Activated gamma-delta T cell treated with Interleukin-2 at 50 U/mL for 16 hours (primary cell): ENCODE measurements at places on chromosomes 5 and 9.

GRCh38 chr9:20197976-20198685 is 409.3 kb upstream of the SLC24A2 start:
- DNase-seq: no peak

DNA sequence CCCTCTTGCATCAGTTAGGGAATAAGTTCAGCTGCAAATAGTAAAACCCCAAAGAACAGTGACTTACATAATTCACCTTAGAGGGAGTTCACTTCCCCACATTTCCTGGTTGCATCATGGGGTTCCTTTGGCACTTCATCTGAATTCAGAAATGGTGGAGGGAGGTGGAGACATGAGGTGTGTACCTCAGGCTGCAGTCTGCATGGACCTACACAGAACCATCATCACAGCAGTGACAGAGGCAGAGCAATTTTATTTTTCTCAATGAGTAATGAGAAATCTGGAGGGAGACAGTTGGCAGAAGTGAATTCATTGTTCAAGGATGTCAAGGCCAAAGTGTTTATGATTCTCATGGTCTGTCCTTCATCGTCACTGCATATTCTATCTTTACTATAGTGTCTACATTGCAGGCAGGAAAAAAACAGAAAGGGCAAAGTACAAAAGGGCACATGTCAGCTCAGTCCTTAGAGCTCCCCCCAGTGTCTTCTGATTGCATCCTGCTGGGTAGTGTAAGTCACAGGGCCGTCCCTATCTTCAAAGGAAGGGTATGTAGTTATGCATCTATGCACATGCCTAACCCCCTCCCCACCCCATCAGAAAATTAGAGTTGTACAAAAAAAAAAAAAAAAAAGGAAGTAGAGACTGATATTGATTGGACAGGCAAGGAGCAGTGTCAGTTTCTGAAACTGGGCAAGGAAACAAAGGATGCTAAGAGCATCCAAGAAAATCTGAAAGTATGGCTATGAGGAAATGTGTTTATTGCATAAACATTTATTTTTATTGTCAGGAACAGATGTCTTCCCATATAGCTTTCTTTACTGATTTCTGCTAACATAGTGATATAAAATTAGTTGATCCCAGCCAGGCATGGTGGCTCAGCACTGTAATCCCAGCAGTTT is 132.7 kb upstream of the APC start:
- no peak for DNase-seq

DNA sequence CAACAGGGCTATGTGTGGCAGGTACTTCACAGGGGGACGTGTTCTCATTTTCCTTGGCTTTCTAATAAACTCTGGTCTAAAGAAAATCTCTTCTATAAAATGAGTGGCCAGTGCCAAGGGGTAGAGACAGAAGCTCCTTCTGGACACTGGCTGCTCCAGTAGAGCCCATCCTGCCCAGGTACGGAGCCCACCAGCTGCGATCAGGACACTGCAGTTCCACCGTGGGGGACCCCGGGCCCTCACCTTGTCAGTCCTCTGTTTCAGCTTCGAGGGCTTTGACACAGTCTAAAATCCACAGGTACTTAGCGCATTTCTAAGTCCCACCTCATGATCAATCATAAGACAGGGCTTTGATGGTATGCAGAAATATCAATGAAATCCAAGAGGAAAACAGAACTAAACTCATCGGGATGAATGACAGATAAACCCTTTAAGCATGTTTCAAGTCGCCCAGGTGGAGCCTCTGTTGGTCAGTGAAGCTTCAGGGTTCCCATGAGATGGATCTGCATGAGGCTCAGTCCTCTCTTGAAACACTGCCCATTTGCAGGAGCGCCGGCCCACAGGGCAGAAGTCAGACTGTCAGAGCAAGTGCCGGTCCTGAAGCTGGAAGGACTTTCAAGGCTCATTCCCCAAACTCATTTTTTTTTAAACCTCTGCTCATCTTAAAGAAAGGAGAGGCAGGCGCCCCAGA is 20.3 kb upstream of the TERT start:
- DNase-seq: no peak

- DNase-seq: no peak
These were observed 114.2 kb upstream of the ADAMTS16 start for GRCh38 chr5:5025774-5026408.

DNA sequence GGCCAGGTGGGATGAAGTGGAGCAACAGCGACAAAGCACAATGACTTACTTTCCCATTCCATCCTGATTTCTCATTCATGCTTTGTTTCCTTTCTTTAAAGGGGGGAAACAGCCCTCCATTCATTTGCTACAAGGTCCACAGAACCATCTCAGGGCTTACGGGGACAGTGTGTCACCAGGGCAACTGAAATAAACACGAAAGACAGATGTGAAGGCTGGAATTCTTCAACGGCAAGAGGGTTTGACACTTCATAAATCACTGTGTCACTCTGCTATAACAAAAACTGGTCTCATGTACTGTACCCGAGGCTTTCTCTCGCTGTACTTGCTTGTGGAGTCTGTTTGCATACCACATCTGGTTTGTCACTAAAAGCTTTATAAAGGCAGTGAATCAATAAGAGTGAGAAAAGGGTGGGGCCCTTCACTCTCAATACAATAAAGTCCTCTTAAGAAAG is 150.8 kb downstream of the EFNA5 start:
- no peak for DNase-seq

DNA sequence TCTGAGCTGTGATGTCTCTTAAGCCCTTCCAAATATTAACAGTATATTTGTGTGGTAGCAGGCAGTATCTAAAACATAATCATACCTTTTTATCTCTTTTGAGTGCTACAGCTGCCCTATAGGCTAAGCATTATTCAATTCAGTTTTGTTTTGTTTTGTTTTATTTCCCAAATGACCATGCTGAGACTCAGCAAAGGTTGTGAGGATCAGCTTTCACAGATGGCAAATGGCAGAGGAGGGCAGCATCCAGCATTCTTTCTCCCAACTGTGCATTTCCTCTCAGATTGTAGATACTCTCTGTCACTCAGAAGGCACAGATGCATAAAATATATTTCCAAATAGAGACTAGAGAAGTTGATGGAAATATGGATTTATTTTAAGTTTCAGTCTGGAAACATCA is 90.7 kb downstream of the DAPK1 start:
- no peak for DNase-seq

DNA sequence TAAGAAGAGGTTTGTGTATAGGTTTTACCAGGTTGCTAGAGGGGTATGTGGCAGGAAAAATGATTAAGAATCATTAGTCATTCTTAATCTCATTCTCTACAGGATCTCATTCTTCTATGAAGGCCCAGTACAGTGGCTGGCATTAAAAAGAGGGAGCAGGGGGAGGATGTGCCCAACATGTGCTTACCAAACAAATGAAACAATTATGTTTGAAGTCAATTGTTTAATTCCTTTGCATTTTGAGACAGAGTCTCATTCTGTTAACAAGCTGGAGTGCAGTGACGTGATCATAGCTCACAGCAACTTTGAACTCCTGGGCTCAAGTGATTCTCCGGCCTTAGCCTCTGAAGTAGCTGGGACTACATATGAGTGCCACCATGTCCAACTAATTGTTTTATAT is 23.0 kb downstream of the FNIP1 start:
- DNase-seq: no peak

GRCh38 chr9:28929433-28929832 is 1356.2 kb upstream of the C9orf72 start:
- DNase-seq: no peak

GRCh38 chr5:28104080-28104479 is 1065.7 kb upstream of the CDH9 start:
- no peak for DNase-seq

DNA sequence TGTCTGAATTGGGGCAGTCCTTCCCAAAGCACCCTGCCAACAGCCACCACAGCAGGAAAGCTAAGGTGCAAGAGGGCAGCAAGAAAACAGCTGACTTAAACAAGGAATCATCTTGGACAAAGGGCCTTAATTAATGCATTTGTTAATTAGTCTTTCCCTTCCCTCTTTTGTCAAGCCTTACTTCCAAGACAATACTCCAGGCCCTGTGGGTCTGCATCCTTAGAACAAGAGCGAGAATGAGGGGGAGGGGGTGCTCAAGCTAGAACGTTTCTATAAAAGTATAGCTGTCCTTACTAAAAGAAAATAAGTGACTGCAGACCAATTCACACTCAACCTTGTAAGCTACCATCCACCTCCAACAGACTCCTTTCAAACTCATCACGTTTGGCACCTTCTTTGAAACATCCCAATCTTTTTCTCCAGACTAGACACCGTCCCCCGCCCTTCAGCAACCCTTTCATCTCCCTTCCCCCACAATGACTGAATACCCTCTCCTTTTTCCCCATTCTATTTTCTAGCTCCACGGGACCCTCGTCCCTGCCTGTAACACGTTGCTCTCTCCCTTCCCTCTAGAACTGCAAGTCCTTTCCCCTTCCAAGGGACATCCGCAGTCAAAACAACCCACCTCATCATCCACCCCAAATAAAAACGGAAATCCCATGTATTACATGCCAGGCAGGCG is 85.7 kb upstream of the RNF38 start:
- DNase-seq: no peak

DNA sequence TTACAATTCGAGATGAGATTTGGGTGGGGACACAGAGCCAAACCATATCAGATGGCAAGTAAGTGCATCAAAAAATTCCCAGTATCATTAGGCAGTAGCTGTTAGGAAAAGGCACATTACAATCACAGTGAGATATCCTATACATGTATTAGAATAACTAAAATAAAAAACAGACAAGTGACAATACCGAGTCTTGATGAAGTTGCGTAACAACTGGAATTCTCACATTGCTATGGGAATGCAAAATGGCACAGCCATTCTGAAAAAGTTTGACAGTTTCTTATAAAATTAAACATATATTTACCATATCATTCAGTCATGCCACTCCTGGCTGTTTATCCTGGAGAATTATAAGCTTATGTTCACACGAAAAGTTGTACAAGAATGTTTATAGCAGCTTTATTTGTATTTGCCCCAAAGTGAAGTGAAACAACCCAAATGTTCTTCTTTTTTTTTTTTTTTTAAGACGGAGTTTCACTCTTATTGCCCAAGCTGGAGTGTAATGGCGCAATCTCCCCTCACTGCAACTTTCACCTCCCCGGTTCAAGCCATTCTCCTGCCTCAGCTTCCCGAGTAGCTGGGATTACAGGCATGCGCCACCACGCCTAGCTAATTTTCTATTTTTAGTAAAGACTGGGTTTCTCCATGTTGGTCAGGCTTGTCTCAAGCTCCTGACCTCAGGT is 93.1 kb upstream of the TLE1 start:
- no peak for DNase-seq

GRCh38 chr5:68268101-68268851 is 52.7 kb downstream of the PIK3R1 start:
- no peak for DNase-seq

GRCh38 chr5:33227247-33227646 is 213.5 kb upstream of the TARS1 start:
- no peak for DNase-seq

- no peak for DNase-seq
These were observed 162.1 kb downstream of the EPB41L4A start for GRCh38 chr5:112257005-112257404.

DNA sequence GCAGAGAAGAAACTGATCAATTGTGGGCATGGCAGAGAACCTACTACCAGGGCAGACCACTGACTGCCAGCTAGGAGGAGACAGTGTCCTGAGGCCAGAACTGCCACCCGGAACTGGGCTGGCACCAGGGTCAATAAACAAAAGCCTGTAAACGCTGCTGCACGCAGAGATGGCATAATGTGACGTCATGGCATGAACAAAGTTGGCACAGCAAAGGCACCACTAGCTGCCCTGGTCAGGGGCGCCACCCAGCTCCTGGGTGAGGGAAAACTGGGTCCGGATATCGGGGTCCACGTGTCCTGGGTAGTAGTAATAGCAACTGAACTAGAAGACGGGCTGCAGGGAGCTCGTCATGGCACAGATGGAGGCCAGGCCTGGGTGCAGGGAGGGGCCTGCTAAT is 32.1 kb downstream of the DYNC2I2 start:
- no peak for DNase-seq

GRCh38 chr9:5688109-5688508 is 59.2 kb downstream of the RIC1 start:
- no peak for DNase-seq

DNA sequence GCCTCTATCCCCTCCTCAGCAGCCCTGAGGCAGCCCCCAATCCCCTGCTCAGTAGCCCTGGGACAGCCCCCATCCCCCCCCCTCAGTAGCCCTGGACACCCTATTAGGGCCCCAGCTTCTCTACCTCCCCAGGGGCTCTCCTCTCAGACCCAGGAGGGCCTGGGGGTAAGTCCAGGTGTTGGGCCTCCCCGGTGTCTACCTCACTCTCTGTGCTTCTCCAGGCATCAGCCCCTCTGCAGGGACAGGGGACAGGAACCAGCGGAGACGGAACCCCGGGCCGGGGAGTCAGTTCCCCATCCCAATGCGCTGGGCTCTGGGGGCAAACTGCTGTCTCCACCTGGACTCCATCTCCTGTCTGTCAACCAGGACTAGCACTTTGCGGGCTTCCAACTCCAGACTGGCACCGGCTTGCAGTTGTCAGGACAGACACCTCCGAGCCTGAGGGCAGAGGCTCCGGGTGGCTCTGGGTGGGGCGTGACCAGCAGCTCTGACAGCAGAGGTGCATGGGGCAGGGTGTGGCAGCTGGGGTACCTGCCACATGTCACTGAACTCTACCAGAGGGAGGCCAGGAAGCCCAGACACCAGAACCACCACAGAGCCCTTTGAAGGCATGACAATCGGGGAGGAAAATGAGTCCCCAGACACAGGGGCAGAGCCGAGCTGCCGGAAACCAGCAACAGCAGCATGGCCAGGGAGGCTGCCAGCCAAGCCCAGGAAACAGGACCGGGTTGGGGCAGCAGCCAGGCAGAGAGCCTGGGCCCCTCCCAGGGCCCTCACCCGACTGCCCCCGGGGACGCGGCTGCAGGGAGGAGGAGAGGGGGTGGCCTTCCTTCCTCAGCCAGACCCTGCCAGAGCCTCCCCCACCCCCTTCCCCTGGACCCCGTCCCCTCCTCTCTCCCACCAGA is 17.7 kb upstream of the UBAC1 start:
- peak; percentile 64 for DNase-seq

- DNase-seq: no peak
These were observed 34.0 kb upstream of the FCHO2 start for GRCh38 chr5:72921886-72922285.

DNA sequence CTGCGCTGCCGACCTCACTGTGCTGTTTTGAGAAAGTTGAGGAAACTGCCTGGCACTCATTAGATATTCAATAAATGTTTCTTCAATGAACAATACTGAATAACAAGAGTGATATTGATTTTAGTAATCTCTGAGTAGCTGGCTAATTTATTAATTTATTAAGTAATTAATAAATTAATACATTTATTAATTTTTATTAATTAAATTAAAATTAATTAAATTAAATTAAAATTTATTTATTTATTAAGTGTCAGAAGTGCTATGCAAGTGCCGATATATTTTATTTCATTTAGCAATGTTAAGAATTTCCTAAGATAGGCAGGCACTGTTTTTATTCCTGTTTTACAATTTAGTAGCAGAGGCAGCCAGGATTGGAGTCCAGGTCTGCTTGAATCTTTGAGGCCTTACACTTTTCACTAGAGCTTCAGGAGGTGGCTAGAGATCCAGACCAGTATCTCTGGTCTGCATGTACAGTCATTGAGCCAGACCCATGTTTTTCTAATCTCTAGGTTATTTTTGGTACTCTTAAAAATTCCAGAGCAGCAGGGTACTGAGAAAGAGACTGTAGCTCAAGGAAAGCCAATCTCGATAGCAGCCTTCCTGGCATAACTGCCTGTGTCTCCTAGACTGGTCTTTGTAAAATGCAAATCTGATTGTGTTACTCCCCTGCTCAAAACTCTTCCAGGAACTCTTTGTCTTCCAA is 109.2 kb downstream of the ARHGEF28 start:
- DNase-seq: no peak

- no peak for DNase-seq
These were observed 8.1 kb upstream of the SLC38A9 start for GRCh38 chr5:55720188-55720703.

- no peak for DNase-seq
These were observed 132.0 kb downstream of the SEC61B start for GRCh38 chr9:99354104-99354503.
